ENCODE measurements at places on chromosomes 5 and 9.
A peak's percentile ranks its signal among the peaks of the same experiment; 100 is the strongest.

DNA sequence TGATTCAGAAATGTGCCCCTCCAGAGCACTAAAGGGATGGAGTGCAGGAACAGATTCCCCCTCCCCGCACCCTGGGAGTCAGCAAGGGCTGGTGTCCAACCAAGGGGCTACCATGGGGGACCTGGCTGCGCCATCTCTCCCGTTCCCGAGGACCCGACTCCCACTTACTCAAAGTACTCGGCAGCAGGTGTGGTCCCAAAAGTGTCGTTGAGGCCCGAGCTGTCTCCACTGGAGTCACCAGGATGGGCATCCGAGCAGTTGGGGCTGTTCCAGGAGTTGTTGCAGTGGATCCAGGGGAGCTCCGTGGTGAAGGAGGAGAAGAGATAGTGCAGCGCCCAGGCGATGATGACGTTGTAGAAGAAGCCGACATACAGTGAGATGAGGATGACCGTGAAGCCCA, 12.9 kb downstream of the SLC6A3 start:
- no peak for DNase-seq

DNA sequence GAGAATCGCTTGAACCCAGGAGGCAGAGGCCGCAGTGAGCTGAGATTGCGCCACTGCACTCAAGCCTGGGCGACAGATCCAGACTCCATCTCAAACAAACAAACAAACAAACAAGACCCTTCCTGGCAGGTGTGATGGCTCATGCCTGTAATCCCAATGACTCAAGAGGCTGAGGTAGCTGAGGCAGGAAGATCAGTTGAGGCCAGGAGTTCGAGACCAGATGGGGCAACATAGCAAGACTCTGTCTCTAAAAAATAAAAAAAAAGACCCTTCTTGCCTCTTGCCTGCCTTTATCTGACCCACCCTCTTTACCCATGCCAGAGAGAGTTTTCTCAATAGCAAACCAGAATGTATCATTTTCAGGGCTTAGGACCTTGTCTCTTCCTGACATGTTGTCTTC, 8.8 kb upstream of the PANK3 start:
- no peak for DNase-seq

DNA sequence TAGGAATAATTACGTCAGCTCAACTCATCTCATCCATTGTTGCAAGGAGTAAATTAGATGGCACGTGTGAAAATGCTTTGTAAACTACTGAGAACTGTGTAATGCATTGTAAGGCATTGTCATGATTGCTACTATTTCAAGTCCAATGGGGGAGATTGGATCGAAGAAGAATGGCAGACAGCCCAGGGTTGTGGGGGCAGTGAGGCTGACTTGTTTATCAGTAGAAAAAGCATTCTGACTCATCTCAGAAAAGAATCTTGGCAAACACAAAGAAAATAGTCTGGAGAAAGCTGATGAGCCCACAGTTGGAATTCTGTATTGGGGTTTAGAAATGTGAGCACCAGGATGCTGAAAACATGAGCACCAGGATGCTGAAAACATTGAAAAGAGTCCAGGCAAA, 28.0 kb upstream of the DAP start:
- DNase-seq, result no peak

GRCh38 chr5:142360607-142361120, 35.8 kb upstream of the SPRY4 start:
- DNase-seq, result no peak

DNA sequence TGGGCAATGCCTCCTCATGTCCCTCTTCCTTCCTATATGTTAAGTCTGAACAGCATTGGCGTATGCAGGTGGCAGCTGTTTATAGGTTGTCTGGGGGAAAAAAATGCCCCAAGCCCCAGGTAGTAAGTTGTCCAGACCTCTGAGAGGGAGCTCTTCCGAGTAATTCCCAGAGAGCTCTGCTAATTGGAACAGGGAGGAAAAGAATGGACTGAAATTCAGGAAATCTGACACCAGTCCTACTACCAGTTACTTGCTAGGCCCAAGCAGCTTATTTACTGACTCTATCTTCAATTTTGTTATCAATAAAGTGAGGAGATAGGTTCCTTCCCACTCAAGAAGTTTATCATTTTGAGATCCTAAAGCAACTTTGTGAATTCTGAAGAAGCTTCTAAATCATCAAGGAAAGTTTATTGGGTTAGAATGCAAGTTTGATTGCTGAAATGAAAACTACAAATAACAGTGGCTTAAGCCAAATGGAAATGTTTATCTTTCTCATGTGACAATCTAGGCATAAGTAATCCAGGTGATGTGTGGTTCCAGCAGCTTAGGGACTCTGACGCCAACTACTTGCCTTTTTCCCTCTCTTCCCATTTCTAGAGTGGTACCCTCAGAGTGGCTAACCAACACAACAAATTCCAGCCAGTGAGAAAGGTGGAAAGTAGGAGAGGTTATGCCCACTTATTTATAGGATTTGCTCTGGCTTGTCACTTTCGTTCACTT, 5.6 kb downstream of the STK32A start:
- no peak for DNase-seq

GRCh38 chr9:28547527-28547926, 974.2 kb upstream of the C9orf72 start:
- no peak for DNase-seq

DNA sequence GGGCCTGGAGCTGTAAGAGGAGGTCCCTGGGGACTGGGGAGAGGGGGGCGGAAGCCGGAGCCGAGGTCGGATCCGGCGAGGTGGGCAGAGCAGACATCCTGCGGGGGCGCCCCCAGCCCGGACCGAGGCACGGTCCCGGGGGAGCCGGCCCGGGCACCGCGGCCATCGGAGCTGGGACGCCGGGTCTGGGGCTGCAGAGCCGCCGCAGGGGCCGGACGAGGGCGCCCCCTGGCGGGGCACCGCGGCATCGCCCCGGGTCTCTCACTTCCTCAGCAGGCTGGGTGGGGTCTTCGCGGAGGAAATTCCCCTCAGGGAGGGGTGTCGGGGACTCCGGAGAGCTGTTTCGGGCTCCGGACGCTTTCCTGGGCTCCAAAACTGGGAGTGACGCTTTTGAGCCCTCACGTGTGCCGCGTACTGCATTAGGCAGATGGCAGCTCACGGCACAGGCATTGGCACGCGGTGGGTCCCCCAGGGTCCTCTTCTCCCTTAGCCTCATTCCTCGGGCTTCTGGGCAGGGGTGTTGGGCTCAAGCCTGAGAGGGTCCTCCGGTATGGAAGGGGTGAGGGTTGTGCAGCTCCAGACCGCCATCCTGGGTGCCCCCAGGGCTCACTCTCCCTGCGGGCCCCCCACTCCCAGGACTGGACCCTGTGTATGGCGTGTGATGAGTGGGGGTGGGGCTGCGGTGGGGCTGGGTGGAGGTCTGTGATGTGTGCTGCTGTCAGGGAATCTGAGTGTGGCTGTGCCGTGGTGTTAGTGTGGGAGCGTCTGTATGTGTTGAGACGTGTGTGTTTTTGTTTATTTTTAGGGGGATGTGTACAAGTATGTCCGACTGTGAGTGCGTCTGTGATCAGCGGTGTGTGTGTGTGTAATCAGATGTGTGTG, 29.6 kb downstream of the LHX2 start:
- DNase-seq, result peak; percentile 40

- no peak for DNase-seq
Observed at GRCh38 chr9:13410566-13411031, 131.1 kb upstream of the MPDZ start.
